ENCODE measurements at places on chromosomes 5 and 9. TPM values are rescaled to one million over a fixed set of nuclear protein-coding genes. Genes with fewer than 3 reads are reported as not detected.

DNA sequence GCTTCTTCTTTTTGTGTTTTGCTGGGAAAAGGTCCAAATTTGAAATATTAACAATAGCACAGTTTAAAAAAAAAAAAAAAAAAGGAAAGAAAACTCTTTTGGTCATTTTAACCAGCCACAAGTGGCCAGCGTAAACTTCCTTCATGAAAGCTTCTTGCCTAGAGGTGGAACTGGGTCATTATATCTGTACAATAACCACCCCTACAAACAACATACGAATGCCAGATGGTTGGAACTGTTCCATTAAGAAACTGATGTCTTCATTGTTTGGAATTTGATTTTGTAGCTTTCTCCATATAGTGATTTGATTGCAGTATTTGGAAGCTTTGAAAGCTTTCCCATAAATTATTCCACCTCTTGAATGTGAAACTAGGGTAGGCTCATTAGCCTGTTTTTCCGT, 18.3 kb upstream of the LPAR1 start:
- no peak for DNase-seq

GRCh38 chr5:34450338-34450737, 205.8 kb upstream of the RAI14 start:
- DNase-seq: no peak

GRCh38 chr9:121890746-121891145, 202.4 kb downstream of the TTLL11 start:
- no peak for DNase-seq

- no peak for DNase-seq
Observed at GRCh38 chr9:121272401-121272948, 4.5 kb downstream of the GSN start.

DNA sequence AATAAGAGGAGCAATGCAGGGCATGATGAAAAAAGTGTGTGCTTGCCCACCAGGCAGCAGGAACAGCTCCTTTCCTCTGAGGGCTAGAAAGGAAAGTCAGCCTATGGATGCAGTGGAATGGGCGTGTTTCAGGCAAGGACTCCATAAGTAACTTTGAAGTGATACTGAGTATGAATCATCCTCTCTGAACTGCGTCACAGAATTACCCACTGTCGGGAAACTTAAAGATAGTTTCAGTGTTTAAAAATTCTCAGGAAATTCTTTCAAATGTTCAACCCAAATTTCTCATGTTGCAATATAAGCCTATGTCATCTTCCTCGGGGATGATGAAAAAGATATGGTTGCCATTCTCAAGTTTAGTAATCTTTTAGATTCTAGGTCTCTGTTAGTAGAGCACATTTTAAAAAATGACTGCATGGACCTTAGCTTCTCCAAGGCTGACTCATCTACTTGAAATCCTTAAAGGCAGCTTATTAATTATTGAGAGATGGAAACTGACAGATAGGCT, 27.7 kb downstream of the PTCD2 start:
- no peak for DNase-seq

DNA sequence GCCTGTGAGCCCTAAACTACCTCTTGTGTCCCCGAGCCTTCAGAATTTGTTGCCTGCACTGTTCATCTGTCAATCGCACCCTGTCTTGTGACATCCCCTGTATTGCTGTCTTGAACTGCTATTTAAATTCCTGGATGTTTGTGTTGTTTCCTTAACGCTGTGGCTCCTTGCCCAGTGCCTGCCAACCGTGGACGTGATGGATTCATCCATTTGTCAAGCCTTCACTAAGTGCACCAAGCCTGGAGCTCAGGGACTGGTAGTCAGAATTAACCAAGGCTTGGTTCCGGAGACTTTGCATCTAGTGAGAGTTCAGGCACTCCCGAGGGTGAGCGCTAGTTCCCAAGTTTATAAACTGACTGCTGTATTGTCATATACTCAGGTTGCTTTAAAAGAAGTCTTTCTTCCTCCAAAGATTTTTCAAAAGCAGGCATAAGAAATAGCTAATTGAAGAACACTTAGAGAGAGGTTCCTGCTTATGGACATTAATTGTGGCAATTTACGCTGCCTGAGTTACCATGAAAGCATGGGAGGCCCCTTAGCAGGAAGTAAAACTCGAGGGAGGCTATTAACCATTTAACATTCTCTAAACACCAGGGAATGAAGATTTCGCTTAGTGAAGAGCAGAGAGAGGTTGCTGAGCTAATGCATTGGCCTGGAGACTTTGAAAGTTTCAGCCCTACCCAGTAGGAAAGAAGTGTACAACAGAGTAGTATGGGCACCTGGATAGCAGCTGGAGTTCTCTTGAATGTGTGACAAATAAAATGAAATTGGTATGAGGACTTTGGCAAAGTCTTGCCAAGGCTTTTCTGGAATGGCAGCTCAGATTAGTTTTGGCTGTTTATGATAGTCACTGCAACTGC, 29.0 kb downstream of the RGS3 start:
- no peak for DNase-seq

DNA sequence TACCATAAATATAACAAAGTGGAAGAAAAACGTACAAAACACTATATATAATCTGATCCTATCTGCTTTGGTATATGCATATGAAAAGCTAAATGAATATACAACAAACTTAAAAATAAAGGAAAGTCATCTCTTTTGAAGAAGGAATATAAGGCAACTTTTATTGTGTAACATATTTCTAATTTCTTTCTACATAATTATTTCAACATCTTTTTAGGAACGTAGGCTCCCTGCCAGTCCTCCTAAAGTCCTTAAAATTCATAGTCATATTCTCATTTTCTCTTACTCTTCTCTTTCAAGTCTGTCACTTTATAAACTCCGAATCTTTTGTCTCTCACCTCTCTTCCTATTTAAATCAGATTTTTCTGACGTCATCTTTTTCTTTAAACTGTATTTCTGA, 9.6 kb downstream of the DEPDC1B start:
- no peak for DNase-seq

GRCh38 chr5:75496026-75496425, 15.4 kb downstream of the CERT1 start:
- DNase-seq: no peak

DNA sequence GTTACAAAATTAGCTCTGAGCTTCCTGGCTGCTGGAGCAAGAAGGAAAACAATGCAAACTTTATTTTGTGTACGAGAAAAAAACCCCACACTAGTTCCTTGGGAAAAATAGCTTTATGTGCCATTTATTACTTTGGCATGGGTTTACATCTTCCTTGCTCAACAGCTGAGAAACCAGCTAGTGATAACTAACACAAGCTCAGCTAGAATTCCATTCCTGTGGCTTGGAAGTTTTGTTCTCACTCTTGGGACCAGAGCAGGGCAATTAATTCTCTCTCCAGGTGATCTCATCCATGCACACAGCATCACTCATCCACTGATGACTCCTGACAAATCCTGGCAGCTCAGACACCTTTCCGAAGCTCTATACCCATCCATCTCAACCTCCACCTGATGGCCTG, 104.1 kb downstream of the CRB2 start:
- no peak for DNase-seq

- peak; percentile 70 for DNase-seq
Observed at GRCh38 chr5:76964060-76964459, 11.2 kb downstream of the CRHBP start.

DNA sequence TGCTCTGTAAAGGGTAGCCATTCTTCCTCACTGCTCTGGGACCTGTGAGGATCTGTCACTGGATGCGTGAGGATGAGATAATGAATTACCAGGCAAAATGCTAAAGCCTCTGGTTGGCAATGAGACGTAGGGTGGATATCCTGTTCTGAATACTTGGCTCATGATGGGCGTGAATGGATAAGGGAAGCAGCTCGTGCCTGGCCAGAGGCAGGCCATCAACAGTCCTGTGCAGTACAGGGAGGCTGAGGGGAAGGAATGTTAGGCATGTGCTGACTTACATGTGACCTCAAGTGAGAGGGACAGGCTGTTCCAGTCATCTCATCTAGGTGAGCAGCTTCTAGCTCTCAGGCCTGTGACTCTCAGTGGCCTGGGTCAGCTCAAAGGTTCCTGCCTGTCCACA, 172.8 kb downstream of the CARTPT start:
- no peak for DNase-seq

DNA sequence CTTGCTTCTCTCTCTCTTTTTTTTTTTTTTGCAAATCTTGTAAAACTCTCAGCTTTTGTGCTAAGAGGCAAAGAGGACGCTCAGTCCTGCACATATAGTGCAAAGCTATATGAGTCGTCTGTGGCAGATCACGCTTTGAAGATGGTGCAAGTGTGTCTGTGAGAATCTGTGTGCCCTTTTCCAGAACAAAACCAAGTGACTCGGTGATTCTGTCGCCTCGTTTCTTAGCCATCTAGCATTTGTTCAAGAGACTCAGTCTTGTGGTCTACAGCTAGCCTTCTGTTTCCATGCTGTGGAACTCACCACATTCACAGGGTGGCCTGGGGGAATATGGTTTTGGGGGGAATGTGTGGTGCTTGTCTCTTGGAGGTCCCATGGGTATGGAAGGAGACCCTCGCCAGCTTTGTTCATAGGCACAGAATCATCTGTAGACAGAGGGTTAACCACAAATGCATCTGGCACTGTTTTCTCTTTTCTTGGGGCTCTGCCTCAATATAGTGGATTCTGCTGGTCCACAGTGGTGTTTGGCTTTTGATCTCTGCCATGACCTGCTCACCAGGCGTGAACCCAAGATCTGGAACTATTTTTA, 82.1 kb downstream of the C9orf152 start:
- DNase-seq: no peak

DNA sequence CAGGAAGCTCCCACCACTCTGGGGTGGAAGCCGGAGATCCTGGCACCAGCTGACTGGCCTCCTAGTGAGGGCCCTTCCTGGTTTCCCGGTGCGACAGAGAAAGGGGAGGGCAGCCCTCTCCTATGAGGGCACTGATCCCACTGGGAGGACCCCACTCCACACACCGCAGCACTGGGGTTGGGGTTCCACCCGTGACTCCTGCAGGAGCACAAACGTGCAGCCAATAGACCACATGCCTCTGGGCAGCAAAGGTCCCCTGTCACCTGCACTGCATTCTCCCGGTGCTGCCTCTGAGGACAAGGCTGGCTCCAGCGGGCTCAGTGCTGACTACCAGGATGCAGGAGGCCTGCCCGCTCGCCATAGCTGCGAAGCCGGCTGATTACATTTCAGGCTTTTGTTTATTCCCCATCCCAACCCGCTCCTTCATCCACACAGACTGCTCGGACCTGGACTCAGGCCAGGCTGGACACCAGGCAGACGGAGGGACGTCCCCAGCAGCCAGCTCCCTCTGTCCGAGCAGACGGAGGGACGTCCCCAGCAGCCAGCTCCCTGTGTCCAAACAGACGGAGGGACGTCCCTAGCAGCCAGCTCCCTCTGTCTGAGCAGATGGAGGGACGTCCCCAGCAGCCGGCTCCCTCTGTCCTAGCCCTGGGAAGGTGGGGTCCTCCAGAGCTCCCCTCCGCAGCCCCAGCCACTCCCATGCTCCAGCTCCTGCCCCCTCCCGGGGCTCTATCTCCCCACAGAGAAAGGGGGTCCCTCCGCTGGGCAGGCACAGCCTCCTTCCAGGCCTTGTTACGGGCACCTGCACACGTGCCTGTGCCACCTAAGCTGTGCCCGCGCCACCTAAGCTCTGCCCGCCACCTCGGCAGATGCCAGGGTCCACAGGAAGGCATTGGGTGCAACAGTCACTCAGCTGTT, 8.8 kb upstream of the CEP72 start:
- no peak for DNase-seq

DNA sequence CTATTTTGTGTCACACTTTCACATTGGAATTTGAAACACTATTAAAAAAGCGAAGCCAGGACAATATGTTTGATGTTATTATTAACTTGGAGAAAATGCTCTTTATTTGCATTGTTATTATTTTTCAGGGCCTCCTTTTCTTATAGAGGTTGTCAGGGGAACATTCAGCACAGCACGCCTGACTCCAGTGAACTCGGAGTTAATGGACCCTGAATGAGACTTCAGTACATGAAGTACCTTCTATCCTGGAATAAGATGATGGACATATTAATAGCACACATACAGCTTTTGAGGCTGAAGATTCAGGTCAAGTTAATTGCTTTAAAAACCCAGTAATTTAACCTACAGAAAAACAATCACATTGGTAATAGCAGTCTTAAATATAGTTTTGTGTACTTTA, 652.9 kb downstream of the SEMA5A start:
- DNase-seq: peak; percentile 37

Gene SLC22A4
- polyA plus RNA-seq: 9.1 TPM

Gene SLC45A2
- polyA plus RNA-seq: 0.50 TPM

Gene MOCS2
- polyA plus RNA-seq: 68.3 TPM

Gene SVEP1
- 6.6 TPM for polyA plus RNA-seq

Gene F12
- polyA plus RNA-seq: 22.1 TPM

Gene ATP10B
- 0.83 TPM for polyA plus RNA-seq
